Iris pigment epithelial cell (primary cell): ENCODE measurements at places on chromosomes 6 and 20.

- DNase-seq, result peak; percentile 35
Observed at GRCh38 chr6:6752129-6752528, 163.6 kb downstream of the LY86 start.

DNA sequence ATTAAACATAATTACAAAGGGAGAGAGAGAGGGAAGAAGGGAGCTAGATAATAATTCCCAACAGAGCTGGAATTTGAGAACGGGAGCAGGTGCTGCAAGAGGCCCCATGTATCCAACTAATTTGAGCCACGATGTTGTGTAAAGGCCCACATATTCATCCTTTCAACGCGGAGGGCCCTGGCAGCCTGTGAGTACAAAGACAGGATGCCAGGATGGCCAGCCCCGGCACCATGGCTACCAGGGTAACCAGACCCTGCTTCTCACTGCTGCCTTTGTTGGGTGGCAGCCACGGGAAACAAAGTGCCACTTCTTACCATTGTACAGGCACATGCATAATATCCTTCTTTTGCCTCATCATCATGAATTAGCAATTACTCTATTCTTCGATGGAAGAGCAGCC is 492.0 kb upstream of the NRSN1 start:
- no peak for DNase-seq

GRCh38 chr6:14393910-14394309 is 276.3 kb downstream of the CD83 start:
- DNase-seq, result no peak

- no peak for DNase-seq
Observed at GRCh38 chr6:31063906-31064435, 48.4 kb downstream of the C6orf15 start.

- DNase-seq, result no peak
Observed at GRCh38 chr20:32362901-32363364, 4.8 kb downstream of the ASXL1 start.

DNA sequence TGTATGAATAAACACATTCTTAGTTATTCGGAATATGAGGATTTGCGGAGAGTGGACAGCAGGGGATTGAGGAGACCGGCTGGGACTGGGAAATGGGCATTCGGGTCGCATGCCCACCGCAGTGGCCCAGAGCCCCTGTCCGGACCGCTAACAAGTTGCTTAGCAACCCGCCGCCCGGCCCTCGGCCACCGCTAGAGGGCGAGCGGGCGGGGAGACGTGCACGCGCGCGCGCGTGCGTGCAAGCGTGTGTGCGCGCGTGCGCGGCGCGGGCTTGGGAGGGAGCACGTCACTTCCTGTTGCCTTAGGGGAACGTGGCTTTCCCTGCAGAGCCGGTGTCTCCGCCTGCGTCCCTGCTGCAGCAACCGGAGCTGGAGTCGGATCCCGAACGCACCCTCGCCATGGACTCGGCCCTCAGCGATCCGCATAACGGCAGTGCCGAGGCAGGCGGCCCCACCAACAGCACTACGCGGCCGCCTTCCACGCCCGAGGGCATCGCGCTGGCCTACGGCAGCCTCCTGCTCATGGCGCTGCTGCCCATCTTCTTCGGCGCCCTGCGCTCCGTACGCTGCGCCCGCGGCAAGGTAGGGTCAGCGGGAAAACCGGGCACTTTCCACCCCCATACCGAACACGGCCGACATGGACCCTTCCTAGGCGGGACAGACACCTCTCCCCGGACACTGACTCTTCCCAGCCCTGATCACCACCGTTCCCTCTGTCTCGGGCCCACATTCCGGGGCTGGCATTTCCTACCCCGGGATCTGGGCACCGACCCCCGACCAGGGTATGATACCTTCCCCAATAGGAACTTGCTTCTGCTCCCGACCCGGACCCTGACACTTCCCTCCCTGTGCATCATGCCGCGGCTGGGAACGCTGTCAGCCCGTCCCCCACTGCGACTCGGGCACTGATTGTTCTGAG is at the start of gene HM13:
HM13 (plus strand) TSS at position 289 of the 918 bp plus-strand sequence; CDS start at position 399, 110 bp downstream.
- peak; percentile 94 for DNase-seq

DNA sequence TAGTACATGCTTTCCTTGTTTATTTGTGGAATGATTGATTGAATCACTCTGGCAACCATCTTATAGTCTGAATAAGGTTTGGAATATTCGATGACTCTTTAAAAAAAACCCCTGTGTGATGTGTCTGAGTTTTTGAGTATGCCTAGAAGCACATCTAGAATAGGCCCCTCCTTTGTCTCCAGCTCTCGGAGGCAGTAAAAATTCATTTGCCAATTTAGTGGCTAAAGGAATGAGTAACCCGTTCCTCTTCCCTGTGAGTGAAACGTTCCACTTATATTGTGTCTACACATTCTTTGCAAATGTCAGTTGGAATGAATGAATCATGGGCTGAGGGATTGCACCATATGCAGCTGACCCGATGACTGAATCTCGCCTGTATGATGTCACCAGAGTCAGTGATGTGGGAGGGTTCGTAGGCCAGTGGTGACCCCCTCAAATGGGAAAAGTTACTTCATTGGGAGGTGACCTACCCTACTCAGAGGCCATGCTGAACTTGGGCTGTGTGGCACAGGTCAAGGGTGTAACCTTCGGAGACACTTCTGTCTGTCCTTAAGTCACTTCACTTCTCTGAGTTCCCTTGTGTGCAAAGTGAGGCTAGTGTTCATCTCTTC is 21.6 kb downstream of the MOCS3 start:
- peak; percentile 99 for DNase-seq

DNA sequence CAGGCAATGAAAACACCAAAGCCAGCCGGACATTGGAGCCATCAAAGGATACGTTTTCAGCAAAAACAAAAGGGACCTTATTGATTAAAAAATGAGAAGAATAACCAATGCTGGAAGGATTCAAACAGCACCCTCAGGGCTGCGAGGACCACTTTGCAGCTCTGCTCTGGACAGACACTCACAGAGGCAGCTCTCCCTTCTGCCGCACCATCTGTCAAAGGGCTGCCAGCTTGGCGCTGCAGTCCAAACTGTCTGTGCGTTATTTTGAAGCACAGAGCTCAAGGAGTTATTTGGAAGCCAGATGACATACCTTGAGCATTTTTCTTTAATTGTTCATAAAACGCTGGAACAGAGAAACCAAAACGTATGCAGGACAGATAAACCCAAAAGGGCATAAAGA is 85.2 kb downstream of the KIF16B start:
- DNase-seq, result no peak

DNA sequence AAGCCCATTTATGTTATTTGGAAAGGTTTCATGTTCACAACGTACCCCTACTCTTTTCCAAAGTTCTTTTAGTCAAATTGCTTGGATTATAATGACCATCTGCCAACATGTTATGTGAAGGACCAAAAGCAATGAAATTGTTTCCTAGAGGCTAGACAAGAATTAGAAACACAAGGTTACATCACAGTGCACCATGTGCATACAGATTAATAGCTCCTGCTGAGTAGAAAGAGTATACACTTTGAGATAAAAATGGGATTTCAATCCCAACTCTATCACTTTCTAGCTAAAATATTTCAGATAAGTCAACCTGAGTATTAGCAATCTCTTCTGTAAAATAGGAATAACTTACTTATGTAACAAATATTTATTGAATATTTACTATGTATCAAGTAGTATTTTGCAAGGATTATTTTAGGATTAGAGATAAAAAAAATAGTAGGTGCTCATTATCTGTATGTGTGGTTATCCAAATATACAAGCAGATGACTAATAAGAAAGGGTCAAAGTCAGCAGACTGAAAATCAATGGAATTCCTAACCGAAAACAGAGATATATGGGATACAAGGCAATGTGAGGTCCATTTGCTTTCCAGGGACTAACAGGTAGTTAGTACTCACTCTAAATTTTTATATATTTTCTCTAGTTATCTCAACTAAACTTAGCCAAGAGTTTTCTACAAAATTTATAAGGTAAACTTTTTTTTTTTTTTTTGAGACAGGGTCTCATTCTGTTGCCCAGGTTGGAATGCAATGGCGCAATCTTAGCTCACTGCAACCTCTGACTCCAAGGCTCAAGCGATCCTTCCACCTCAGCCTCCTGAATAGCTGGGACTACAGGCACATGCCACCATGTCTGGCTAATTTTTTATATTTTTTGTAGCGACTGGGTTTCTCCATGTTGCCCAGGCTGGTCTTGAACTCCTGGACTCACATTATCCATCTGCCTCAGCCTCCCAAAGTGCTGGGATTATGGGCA is 127.7 kb downstream of the PDSS2 start:
- no peak for DNase-seq

GRCh38 chr6:139642346-139642745 is 267.9 kb upstream of the CITED2 start:
- no peak for DNase-seq

DNA sequence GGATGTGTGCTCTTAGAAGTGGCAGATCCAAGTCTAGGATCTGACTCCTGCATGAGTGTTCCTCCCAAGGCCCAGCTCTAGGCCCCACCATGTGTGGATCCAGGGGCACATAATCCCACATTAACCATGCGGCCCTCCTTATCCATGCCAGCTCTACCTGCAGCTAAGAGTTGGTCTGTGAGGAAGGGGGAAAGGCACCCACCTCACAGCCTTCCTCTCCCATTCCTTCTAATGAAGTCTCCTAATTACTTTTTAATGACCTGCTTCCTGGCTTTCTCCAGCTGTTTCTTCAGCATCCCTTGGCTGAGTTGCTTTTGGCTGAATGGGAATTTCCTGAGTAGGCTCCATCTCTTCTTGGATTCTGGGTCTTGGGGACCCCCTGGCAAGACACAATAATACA is 52.2 kb downstream of the NPEPL1 start:
- DNase-seq, result no peak

- no peak for DNase-seq
Observed at GRCh38 chr6:149001422-149001821, 254.6 kb downstream of the UST start.

- no peak for DNase-seq
Observed at GRCh38 chr6:27544612-27545260, 71.8 kb upstream of the ZNF184 start.

- DNase-seq, result no peak
Observed at GRCh38 chr20:61492065-61492464, 240.0 kb downstream of the CDH4 start.

- no peak for DNase-seq
Observed at GRCh38 chr6:14454473-14454775, 336.9 kb downstream of the CD83 start.

GRCh38 chr20:11687546-11688292 is 230.0 kb upstream of the BTBD3 start:
- DNase-seq, result no peak

- DNase-seq, result no peak
Observed at GRCh38 chr6:164185471-164185871, 771.0 kb downstream of the QKI start.
